A172 (cell line): ENCODE measurements at places on chromosomes 11 and 22.

- DNase-seq, result peak; percentile 61
Measured at GRCh38 chr11:15897211-15897960, 459.0 kb downstream of the SOX6 start.

GRCh38 chr11:7844986-7845385 is 48.2 kb upstream of the OR5P2 start:
- no peak for DNase-seq

- no peak for DNase-seq
Measured at GRCh38 chr11:534396-535209, 773 bp downstream of the HRAS start.

DNA sequence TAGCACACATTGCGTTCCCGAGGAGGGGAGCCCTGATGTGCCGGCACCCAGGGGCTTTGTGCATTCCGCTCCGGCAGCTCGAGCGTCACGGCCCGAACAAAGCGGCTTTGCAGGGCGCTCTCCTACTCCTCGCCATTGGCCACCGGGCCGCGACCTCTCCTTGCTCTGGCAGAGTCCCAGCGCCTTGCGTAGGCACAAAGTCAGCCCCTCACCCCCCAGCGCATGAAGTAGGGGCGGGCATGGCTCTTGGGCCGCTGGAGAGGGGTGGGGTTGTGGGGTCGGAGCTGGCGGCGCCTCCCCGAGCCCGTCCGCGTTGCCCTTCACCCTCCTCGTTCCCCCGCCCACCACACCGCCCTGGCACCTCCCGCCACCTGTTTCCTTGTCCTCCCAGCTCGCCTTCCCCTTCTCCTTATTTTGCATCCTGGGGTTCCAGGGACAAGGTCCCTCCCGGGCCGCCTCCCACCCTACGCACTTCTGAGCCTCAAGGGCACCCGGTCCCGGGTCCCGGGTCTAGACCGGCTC is 753 bp upstream of the PPARA start:
- DNase-seq, result no peak

- no peak for DNase-seq
Measured at GRCh38 chr11:64096835-64097234, 61.1 kb downstream of the FLRT1 start.

GRCh38 chr11:44866286-44866685 is 84.4 kb downstream of the TP53I11 start:
- DNase-seq, result no peak

DNA sequence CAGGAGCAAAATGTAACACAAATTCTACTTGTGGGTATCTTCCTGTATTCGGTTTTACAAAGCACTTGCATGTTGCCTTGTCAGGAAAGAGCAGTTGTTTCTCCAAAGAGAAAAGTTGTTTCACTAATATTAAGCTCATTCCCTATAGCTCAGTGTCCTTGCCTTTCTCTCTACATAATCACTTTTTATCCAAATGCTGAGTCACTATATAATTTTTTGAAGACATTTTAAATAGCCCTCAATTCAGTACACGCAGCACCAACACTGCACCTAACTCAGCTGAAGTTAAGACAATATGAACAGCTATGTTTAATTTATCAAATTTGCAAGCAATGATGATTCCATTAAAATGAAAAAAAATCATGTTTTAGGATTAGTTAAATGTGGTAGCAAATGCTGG is 14.5 kb upstream of the MRTFA start:
- DNase-seq, result no peak

DNA sequence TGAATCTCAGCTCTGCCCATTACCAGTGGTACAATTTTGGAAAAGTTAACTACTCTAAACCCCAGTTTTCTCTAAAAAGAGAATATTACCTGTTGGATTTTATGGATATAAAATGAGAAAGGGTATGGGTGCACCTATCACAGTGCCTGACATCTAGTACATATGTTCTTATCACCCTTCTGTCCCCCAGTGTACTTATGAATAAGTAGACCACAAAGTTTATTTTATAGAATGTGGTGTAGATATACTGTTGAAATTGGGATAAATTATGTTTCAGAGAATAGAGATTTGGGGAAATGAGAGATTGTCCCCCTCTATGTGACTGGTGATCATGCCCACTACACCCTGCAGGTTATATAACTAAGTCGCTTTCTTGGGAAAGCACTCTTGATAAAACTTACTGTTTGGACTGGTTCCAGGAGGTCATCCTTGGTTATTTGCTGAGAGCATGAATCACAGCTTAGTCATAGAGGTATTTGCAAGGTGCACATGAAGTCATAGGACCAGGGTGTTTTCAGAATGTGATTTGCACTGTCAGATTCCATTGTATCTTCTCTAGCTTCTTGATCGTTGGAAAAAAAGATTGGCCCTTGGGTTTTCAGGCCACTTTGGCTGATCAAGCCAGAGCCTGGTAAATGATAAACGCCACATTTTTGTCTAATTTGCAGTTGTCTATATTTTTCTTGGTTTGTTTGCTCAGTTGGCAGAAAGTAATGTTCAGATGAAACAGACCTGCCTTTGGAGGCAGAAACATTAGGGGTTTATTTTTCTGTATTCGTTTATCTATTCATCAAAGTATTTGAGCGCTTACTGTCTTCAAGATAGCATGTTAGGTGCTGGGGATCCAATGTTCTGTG is 21.3 kb downstream of the STX3 start:
- peak; percentile 86 for DNase-seq

DNA sequence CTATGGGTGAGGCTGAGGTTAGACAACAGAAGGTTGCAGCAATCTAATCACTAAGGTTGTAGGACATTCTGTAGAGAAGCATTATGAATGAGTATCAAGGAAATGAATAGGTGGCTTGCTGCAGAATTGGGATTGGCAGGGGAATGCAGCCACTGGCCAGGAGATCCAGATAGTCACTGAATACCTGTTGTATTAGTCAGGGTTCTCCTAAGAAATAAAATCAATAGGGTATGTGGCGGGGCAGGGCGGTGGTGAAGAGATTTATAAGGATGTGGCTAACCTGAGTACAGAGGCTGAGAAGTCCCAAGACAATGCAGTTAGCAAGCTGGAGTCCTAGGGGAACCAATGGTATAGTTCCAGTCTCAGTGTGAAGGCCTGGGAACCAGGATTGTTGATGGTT is 163.0 kb downstream of the SPON1 start:
- DNase-seq, result no peak

- no peak for DNase-seq
Measured at GRCh38 chr22:40578171-40578570, 58.3 kb downstream of the MRTFA start.

- peak; percentile 16 for DNase-seq
Measured at GRCh38 chr11:110200241-110200640, 96.2 kb downstream of the RDX start.

DNA sequence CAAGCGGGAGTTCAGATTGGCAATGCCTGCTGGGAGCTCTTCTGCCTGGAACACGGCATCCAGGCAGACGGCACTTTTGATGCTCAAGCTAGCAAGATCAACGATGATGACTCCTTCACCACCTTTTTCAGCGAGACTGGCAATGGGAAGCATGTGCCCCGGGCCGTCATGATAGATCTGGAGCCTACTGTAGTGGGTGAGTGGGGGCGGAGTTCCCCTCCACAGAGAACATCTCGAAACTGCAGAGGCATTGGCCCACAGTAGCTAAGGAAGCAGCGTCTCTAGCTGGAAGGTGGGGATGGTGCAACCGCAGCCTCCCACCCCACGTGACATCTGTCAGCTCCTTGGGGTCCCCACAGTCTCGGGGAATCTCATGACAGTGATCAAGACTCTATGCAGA is 10.9 kb downstream of the TUBA8 start:
- no peak for DNase-seq

GRCh38 chr22:32475468-32476010 is 928 bp downstream of the FBXO7 start:
- no peak for DNase-seq

DNA sequence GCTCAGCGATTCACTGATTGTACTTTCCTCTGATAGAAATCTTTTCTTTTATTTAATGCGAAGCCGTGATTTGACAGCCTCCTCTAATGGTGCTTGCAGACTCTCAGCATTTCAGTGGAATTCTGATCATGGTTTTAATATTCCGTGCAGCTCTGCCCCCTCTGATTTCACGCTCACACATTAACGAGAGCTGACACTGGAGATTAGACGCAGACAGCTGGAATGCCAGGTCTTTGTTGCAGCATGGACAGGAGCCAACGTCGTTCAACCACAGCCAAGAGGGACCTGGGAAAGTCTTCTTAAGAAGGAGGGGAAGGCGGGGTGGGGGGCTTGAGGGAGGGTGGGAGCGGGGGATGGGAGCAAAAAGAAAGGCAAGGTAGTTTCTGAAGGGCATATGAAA is 186.4 kb downstream of the BLID start:
- no peak for DNase-seq

- no peak for DNase-seq
Measured at GRCh38 chr11:47982616-47983015, 2.3 kb downstream of the PTPRJ start.

DNA sequence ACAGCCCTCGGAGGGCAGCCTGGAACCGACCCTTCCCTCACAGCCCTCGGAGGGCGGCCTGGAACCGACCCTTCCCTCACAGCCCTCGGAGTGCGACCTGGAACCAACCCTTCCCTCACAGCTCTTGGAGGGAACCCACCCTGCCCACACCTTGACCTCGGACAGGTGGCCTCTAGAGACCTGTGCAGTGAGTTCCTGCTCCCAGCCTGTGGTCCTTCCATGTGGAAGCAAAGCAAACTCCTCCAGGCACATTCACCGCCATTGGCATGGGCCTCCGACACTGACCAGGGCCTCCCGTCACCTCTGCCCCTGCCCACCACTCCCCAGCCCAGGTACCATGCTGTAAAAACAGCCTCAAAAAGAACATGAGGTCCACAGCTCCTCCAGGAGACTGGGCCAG is 272.1 kb downstream of the BRD1 start:
- DNase-seq, result no peak

GRCh38 chr22:20235389-20235991 is 32.6 kb downstream of the RTN4R start:
- DNase-seq, result no peak

- DNase-seq, result peak; percentile 63
Measured at GRCh38 chr22:41557401-41558240, 3.2 kb upstream of the CSDC2 start.

DNA sequence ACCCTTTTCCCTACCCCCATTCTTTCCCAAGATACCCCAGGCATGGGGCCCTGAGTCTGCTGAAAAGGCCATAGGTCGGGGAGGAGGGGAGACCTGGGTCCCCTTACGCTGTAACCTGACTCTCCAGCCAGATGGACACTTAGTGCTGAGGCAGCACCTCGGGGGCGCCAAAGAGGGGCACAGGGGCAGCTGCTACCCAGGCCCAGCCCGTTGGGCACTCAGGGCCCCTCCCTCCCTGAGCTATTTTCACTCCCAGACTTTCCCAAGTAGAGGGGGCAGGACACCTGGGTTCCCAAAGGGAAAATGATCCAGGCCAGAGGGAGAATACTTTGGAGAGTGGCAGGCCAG is 933 bp downstream of the ACTN3 start:
- no peak for DNase-seq

DNA sequence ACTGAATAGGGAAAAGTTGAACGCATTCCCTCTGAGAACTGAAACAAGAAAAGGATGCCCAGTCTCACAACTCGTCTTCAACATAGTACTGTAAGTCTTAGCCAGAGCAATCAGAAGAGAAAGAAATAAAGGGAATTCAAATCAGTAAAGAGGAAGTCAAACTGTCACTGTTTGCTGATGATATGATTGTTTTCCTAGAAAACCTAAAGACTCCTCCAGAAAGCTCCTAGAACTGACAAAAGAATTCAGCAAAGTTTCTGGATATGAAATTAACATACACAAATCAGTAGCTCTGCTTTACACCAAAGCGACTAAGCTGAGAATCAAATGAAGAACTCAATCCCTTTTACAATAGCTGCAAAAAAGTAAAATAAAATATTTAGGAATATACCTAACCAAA is 471.2 kb upstream of the CNTN5 start:
- DNase-seq, result no peak

DNA sequence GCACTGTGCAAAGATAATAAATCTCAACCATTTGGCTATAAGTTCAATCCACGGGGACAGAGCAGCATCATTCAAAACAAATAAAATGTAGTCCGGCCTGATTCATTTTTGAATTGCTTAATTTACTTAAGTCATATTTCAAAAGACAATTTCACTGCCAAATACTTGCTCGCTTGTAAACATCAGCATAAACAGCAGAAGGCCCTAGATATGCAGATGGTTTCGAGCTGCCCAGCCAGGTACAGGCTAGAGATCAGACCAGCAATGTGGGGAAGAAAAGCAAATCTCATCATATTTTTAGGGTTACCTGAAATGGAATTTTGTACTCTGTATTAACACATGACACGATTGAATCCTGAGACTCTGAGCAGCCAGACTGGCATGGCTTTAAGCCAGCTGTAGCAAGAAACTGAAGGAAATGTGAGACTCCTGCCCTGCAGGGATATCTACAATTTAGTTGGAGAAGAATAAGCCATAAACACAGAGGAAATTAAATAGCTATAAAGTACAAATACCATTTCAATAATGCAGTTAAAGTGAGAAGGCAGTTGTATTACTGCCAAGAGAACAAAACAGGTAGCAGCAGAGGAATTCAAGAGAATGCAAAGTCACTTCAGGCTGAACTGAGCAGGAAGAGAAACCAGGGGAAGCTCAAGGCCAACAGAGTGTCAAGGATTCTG is 440.3 kb downstream of the ETS1 start:
- DNase-seq, result no peak

- no peak for DNase-seq
Measured at GRCh38 chr11:43354311-43354710, 4.4 kb upstream of the TTC17 start.

DNA sequence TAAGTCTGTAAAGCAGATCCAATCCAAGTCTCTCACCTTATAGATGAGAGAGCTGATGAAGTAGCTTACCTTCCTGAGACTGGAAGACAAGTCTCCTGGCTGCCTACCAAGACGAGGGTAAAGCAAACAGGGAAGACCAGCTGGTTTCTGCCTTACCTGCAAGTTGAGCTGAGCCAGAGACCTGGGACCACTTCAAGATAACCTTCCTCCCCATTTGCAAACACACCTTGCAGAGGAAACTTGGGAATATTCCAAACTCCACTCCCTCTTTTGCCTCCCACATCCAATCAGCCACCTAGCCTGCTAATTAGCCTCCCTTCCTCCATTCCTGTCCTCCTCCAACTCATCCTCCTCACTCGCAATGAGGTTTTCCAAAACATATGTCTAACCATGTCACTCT is 23.4 kb upstream of the ROBO3 start:
- DNase-seq, result no peak
